ENCODE measurements at places on chromosomes 13 and 19.

DNA sequence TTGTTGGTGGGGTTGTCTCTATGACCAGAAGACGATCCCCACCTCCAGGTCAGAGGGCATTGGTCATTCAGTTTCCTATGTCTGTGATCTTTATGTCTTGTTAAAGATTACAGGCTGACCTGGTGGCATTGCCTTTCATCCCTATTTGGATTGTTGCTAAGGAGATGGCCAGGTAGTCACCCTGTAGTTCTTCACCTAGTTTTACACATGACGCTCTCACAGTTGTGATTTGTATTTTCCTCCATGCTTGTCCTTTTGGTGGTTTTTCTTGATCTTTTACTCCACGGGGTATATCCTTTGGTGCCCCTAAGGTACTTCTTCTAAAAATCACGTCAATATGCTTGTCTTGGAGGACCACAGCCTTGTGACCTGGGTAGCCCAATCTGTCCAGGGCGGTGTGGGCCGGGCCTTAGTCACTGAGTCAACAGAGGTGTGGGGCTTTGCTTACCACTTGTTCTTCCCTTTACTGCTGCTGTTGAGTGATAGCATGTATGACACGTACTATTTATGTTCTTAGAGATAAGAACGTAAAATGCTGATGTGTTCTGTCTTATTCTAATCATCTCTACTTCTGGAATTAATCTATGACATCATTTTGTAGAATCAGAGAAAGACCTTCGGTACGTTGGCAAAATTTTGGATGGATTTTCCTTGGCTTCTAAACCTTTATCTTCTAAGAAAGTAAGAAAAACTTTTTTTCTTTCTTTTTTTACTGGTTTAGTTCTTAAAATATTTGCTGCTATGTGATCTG lies 20.1 kb downstream of the GPATCH1 start:
- DNase-seq, result no peak

DNA sequence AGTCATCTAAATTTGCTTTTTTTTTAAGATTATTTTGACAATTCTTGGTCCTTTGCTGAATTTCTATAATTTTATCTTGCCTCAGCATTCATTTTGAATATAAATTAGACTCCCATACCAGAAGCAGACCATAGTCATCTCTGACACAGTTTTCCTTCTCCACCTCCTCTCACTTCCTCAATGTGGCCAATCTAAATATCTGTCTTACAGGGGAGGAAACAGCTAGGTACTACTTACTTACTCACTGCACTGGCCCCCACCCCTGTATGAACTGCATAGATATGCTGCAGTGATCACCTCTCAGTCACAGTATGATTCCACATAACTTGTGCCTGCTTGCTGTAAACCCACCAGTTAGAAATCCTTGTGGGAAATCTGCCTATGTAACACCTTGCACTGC lies 665.6 kb downstream of the FGF9 start:
- no peak for DNase-seq

- DNase-seq, result no peak
Observed at GRCh38 chr13:73189776-73190175, 131.0 kb downstream of the KLF5 start.

DNA sequence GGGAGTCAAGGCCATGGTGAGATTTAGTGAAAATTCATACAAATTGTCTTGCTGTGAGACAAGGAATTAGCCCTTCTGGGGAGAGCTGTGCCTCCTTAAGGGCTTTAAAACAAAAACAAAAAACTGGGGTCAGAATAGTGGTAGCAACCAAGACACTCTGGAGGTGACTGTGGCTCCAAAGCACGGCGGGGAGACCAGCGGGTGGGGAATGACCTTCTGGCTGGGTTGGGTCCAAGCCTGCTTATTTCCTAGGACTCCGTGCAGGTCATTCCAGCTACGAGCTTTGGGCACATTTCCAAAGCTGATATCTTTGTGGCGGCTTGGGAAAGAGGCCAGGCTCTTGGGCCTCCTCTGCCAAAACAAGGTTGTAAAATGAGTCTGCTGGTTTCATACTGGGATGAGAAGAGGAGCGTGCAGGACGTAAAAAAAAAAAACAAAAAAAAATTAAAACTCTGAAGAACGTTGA lies 348.3 kb downstream of the UQCRFS1 start:
- no peak for DNase-seq

DNA sequence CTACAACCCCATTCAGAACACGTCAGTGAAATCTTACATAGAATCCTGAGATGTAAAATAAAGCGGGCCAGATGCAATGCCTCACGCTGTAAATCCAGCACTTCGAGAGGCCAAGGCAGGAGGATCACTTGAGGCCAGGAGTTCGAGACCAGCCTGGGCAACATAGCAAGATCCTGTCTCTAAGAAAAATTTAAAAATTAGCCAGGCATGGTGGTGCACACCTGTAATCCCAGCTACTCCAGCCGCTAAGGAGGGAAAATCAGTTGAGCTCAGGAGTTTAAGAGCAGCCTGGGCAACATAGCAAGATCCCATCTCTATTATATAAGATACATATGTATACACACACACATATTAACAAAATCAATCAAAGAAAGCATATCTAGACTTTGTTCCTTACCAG lies 41.2 kb downstream of the PEX11G start:
- no peak for DNase-seq

- DNase-seq, result no peak
Observed at GRCh38 chr19:19263886-19264487, 9.1 kb downstream of the TM6SF2 start.

DNA sequence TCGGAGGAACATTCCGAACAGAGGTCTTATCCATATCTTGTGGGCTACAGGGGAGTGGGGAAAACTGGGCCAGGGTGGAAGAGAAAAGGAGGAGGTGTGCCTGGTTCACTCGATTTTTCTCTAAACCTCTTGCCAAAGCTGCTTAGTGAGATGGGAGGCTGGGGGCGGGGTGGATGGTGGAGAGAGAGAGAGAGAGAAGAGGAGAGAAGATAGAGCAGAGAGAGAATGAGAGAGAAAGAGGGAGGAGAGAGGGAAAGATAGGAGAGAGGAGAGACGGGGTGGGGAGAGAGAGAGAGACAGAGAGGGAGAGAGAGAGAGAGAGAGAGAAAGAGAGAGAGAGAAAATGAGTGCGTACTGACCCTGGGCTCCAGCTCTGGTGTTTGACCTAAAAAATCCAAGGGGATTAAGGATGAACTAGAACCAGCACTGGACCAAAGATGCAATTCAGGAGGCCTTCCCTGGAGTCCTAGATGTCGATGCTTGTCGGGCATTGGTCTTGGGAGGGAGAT lies 14.1 kb downstream of the NOVA2 start:
- no peak for DNase-seq

- DNase-seq, result no peak
Observed at GRCh38 chr19:10404888-10405820, 1.8 kb upstream of the CDC37 start.

DNA sequence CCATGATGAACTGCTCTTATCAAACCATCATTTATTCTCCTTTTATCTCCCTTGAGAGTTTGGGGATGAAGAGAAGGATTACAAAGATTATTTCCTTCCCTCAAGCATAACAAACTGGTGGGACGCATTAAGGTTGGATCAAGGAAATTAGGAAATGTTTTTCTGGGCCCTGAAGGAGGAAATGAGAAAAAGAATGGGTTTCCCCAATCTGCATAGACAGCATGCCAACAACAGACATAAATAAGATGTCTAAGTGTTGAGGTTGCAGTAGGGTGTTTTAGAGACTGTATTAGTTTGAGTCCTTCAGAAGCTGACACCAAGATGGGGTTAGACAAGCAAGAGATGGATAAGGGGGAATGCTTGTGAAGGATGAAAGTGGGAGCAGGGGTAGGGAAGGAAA lies 7.3 kb downstream of the EPSTI1 start:
- no peak for DNase-seq

DNA sequence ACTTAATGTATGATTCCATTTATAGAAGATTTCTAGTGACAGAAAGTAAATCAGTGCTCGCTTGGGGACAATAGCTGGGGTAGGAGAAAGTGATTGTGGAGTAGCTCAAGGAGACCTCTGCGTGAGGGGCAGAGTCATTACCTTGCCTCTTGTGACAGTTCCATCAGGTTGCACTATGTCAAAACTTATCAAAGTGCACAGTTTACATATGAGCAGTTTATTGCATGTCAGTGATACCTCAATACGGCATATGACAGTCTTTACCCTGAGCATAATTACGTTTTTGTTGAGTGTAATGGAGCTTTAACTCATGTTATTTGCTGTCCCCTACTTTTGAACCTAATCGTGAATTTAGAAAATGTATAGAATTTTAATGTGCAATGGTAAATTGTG lies 15.0 kb downstream of the ARHGEF7 start:
- no peak for DNase-seq

DNA sequence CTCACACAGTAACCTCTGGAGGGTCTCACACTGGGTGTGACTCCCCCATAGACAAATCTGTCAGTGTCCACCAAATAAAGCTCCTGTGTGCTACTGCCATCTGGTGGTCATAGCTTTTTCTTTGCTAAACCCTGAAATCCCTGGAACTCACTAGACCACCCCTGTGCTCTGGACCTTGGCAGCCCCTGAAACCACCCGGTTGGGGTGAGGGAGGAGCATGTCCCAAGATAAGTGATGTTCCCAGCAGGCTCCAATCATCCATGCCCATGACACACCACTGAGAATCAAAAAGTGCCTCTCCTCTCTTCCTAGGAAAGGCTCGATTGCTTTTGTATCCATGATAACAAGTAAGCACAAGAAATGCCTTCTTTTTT lies 6.5 kb upstream of the HSD17B14 start:
- no peak for DNase-seq

- no peak for DNase-seq
Observed at GRCh38 chr13:108463340-108463739, 166.1 kb upstream of the MYO16 start.

GRCh38 chr13:74274916-74275315 lies 140.7 kb upstream of the KLF12 start:
- DNase-seq, result no peak

GRCh38 chr19:17794731-17795494 lies at the start of gene B3GNT3:
TSS of gene B3GNT3 (plus strand) at chr19:17795138. CDS start at chr19:17807808, 12,670 bp downstream.
- no peak for DNase-seq
